ENCODE measurements at places on chromosomes 2 and 18. TPM values are rescaled to one million over a fixed set of nuclear protein-coding genes. Genes with fewer than 3 reads are reported as not detected.

The RFTN2 gene
- total RNA-seq = not detected

The RIT2 gene
- total RNA-seq = not detected

The MATN3 gene
- 0.40 TPM for total RNA-seq

The FSHR gene
- not detected for total RNA-seq

The KYNU gene
- not detected for total RNA-seq

The ZNF396 gene
- total RNA-seq = 0.06 TPM

The LRP1B gene
- 7.5 TPM for total RNA-seq

- H3K27me3 ChIP-seq = no peaks in the 10 kb centered on the region
- no peaks in the 10 kb centered on the region for H3K4me1 ChIP-seq
- DNase-seq = no peak
- H3K4me3 ChIP-seq = no peak overlapping the region
Measured at GRCh38 chr2:203037026-203037425, 22.4 kb downstream of the NBEAL1 start.

- H3K36me3 ChIP-seq = no peaks in the 10 kb centered on the region
- DNase-seq = peak; percentile 58
- H3K27ac ChIP-seq = no peak overlapping the region
- H3K27me3 ChIP-seq = no peaks in the 10 kb centered on the region
Measured at GRCh38 chr2:186349508-186349907, 136.6 kb upstream of the ZC3H15 start.

- H3K27me3 ChIP-seq = no peaks in the 10 kb centered on the region
- no peak for DNase-seq
- H3K4me1 ChIP-seq = no peaks in the 10 kb centered on the region
- no peak overlapping the region for H3K27ac ChIP-seq
Measured at GRCh38 chr2:230203110-230203676, 16.6 kb downstream of the SP110 start.

DNA sequence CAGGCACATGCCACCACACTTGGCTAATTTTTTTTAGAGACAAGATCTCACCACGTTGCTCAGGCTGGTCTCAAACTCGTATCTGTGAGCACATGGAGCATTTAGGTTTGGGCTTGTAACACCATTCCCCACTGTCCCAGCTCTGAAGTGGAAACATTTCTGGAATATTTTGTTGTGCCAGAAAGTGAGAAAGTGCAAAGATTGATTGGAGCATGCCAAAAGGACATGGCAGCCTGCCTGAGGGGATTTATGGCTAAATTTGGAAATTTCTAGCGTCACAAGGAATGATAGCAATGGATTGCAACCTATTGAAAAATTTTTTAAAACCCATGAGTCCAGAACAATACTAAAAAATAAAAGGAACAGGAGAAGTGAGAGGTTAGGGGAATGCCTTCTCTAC, 136.8 kb downstream of the ESCO1 start:
- no peaks in the 10 kb centered on the region for H3K36me3 ChIP-seq
- no peak overlapping the region for H3K27ac ChIP-seq
- no peak overlapping the region for H3K4me3 ChIP-seq
- no peak for DNase-seq

- no peaks in the 10 kb centered on the region for H3K36me3 ChIP-seq
- H3K4me1 ChIP-seq = no peaks in the 10 kb centered on the region
- H3K27me3 ChIP-seq = no peaks in the 10 kb centered on the region
- H3K27ac ChIP-seq = peak overlapping the region; percentile 87
Measured at GRCh38 chr18:47149457-47150028, 757 bp downstream of the HDHD2 start.

- no peak for DNase-seq
- no peak overlapping the region for H3K27ac ChIP-seq
- no peaks in the 10 kb centered on the region for H3K36me3 ChIP-seq
- no peaks in the 10 kb centered on the region for H3K27me3 ChIP-seq
Measured at GRCh38 chr2:188853307-188853706, 120.9 kb upstream of the COL3A1 start.

- no peaks in the 10 kb centered on the region for H3K27me3 ChIP-seq
- H3K4me3 ChIP-seq = no peak overlapping the region
- DNase-seq = no peak
Measured at GRCh38 chr2:120989512-120990441, 254.1 kb downstream of the GLI2 start.

DNA sequence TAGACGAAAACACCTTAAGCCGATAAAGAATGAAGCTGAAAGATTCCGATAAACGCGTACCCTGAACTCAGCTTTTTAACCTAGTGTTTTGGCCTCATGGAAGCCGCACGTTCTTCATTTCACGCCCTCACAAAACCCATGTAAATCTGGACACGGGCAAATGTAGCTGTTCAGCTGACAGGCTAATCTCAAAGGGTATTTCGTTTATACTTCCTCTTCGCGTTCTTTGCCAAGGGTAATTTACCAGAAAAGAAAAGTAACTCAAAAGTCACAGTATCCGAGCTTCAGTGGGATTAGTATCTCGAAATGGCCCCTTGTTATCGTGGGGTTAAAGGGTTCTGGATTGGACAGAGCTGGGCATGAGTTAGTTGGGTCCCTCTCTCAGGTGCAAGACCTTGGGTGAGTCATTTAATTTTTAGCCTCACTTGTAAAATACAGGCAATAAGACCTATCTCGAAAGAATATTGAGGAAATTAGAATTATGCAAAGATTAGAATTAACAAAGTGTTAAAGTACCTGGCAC, 22.0 kb upstream of the STPG4 start:
- no peak for DNase-seq
- peak overlapping the region; percentile 96 for H3K4me3 ChIP-seq
- peaks cover 18% of the 10 kb centered on the region for H3K36me3 ChIP-seq
- H3K27me3 ChIP-seq = no peaks in the 10 kb centered on the region

DNA sequence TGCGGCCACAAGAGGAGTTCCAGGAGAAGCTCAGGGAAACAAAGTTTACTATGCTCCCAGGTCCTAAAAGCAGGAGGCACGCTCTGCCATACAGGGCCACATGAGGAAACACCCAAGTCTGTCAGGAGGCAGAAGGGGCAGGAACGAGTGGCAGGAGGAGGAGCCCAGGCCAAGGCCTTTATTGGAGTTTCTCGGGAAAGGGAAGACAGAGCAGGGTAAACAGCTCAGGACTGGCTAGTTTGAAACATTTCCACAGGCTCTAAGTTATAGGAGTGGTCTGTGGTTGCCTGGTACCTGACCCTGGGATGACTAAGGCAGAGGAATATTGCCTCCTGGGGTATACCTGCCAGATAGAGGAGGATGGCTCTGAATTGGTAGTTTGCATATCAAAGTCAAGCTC, 3.7 kb upstream of the ZNF638 start:
- no peaks in the 10 kb centered on the region for H3K36me3 ChIP-seq
- no peak for DNase-seq
- no peaks in the 10 kb centered on the region for H3K27me3 ChIP-seq
- H3K27ac ChIP-seq = no peak overlapping the region

DNA sequence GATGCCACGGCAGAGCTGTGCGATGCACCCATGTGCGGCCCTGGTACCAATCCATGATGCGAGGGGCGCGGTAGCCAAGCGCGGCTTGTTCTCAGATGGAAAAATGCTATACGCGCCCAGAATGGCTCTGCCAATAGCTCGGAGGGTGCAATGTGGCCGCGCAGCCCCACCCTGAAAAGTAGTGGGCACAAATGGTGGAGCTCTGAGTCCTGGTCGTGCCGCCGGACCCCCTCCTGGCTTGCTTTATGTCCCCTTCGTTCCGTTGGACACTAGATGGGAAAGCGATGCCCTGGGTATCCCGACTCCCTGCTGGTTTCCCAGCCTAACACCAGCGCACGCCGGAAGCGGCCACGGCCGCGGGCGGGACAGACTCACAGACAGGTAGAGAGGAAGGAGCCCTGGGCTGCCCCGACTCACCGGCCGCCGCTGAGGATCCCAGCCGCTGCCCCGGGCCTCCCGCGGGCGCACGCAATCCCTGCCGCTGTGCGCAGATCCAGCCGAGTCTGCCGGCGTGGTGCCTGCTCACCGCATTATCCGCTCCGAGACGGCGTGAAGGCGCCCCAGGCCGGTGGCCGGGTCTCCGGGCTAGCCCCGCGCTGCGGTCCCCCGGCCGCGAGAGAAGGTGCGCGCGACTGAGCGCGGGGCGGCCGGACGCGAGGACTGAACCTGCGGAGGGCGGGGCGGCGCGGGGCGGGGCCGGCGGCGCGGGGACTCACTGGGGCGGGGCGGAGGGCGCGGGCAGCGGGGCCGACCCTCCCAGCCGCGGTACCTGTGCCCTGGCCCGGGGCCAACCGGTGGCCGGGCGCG, at the start of gene CDC42EP3:
TSS of gene CDC42EP3 (minus strand) at position 634 of the 807 bp plus-strand sequence. CDS start 25,055 bp downstream, outside the sequence.
- peak within 1 kb of the TSS; percentile 94 for H3K4me3 ChIP-seq
- H3K27me3 ChIP-seq = no peaks in the 10 kb centered on the region
- peaks cover 40% of the 10 kb centered on the region for H3K36me3 ChIP-seq
- peaks cover 40% of the 10 kb centered on the region for H3K4me1 ChIP-seq

DNA sequence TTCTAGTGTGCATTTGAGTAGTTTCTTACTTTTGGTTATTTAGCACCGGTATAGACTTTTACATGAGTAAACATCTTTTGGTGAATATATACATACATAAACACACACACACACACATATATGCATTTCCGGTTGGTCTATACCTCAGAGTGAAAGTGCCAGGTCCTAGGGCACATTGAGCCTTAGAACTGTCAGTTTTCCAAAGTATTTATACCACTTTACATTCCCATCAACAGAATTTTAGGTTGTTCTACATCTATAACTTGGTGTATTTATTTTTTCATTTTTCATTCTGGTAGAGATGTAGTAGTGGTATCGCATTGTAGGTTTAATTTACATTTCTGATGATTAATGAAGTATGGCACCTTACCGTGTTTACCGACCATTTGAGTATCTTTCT, 22.6 kb downstream of the MMADHC start:
- no peaks in the 10 kb centered on the region for H3K27me3 ChIP-seq
- peaks cover 24% of the 10 kb centered on the region for H3K36me3 ChIP-seq
- H3K4me1 ChIP-seq = no peaks in the 10 kb centered on the region
- no peak overlapping the region for H3K4me3 ChIP-seq
- no peak for DNase-seq

DNA sequence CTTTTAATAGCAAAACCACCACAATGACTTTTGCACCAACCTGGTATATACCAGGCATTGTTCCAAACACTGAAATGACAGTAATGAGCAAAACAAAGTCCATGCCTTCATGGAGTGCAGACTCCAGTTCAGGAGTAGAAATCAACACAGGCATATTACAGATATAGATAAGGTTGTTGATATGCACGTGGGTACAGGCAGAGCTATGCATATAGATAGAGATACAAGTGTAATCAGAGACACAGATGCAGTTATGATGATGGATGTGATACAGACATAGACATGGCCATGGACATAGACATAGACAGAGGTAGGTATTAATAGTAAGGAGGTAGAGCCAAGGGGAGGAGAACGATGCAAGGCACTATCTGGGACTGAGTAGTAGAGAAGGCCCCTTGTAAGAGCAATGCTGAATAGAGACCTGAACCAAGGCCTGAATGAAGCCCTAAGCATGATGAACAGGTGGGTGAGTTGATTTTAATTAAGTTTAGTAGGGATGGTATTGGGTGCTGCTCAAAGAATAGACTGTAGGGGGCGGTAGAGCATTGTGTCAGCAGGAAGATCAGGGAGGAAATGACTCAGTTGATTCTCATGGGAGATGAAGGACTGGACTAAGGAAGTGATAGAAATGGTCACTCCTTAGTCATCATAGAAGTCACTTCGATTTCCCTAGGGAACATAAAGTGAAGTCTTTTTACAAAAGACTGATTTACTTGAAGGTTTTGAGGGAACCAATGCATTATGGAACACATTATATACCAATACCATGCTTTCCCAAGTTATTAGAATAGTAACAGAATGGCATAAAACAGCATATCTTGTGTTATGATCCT, 39.4 kb downstream of the CMPK2 start:
- peak; percentile 39 for DNase-seq
- H3K27ac ChIP-seq = no peak overlapping the region
- H3K4me3 ChIP-seq = no peak overlapping the region
- 0 out of 2 replicates have a peak, but pooled peaks cover 3% of the 10 kb centered on the region for H3K4me1 ChIP-seq
- H3K27me3 ChIP-seq = peaks cover 3% of the 10 kb centered on the region

- H3K27ac ChIP-seq = no peak overlapping the region
- H3K4me3 ChIP-seq = no peak overlapping the region
- H3K36me3 ChIP-seq = no peaks in the 10 kb centered on the region
- no peaks in the 10 kb centered on the region for H3K27me3 ChIP-seq
- H3K4me1 ChIP-seq = no peaks in the 10 kb centered on the region
Measured at GRCh38 chr2:241739651-241740050, 5.2 kb downstream of the D2HGDH start.

- peaks cover 2% of the 10 kb centered on the region for H3K36me3 ChIP-seq
- peak overlapping the region; percentile 74 for H3K27ac ChIP-seq
- peaks cover 66% of the 10 kb centered on the region for H3K4me1 ChIP-seq
- no peaks in the 10 kb centered on the region for H3K27me3 ChIP-seq
Measured at GRCh38 chr2:1708476-1709334, 35.6 kb downstream of the PXDN start.

GRCh38 chr2:194103941-194104659, 1552.9 kb upstream of the SLC39A10 start:
- H3K36me3 ChIP-seq = no peaks in the 10 kb centered on the region
- no peak overlapping the region for H3K27ac ChIP-seq
- no peaks in the 10 kb centered on the region for H3K4me1 ChIP-seq
- DNase-seq = no peak

DNA sequence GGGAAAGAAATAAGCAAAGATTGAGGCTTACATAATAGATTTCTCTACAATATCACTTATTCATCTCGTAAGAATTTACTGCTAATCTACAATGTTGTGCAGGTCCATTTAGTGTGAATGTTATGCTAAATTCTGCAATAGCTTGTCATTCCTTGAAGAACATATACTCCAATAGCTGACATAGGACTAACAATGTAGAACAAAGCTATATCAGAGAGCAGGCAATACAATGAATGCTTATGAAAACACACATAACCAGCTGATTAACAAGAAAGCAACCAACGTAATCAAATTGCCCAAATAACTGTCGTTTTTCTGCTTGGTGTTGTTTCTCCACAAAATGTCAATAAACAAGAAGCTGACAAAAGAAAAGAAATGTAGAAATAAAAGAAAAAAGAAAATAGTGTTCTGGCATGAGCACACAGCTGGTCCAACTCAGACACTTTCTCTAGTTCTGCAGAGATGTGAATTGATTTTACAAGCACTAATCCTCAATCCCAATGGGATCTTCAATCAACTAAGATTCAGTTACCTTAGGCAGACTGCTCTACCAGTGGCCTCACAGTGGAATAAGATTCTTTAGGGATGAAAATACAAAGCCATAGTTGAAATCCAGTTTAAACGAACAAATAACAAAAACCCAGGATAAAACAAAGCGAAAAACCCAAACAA, 1024.7 kb upstream of the PIK3C3 start:
- no peak overlapping the region for H3K27ac ChIP-seq
- H3K4me3 ChIP-seq = no peak overlapping the region
- no peaks in the 10 kb centered on the region for H3K27me3 ChIP-seq
- H3K36me3 ChIP-seq = no peaks in the 10 kb centered on the region
- H3K4me1 ChIP-seq = peaks cover 23% of the 10 kb centered on the region

- H3K4me3 ChIP-seq = no peak overlapping the region
- no peaks in the 10 kb centered on the region for H3K36me3 ChIP-seq
- no peak for DNase-seq
- no peaks in the 10 kb centered on the region for H3K27me3 ChIP-seq
- no peaks in the 10 kb centered on the region for H3K4me1 ChIP-seq
- no peak overlapping the region for H3K27ac ChIP-seq
Measured at GRCh38 chr18:75249672-75250470, 39.3 kb downstream of the TSHZ1 start.
